Pancreas (tissue), 10 donors: ENCODE measurements at places on chromosomes 11 and 22.

DNA sequence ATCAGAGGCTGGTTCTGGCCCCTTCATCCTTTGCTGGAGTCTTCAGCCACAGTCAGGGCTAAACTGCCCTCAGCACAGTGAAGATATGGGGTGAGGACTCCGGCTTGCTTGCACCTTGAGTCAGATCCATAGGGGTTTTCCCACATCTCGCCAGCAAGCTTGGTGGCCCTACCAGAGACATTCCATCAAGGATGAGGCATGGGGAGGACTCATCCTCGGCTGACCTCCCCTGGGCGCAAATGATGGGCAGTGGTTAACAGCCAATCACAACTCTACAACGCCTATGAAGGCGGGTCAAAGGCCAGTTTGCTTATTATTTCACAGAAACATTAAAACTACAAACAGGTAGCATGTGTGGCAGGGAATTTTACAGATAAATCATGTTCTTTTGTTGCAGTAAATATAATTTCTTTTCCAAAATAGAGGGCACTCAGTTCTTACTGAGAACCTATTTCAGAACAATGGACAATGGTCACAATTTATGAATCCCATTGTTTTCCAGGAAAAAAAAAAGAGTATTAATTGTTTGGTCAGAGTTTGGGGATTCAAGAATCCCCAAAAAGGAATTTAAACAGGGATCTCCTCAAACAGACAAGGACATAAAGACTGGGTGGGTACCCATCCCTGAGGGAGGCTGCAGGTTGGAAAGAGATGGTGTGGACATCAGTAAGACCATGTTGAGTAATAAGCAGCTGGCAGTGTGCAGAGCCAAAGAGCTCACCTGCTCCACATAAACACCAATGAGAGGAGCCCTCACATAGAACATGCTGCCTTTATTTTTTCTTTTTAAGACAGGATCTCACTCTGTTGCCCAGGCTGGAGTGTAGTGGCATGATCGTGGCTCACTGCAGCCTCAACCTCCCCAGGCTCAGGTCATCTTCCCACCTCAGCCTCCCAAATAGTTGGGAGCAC lies 14.8 kb downstream of the PLAAT3 start:
- DNase-seq = no peak

DNA sequence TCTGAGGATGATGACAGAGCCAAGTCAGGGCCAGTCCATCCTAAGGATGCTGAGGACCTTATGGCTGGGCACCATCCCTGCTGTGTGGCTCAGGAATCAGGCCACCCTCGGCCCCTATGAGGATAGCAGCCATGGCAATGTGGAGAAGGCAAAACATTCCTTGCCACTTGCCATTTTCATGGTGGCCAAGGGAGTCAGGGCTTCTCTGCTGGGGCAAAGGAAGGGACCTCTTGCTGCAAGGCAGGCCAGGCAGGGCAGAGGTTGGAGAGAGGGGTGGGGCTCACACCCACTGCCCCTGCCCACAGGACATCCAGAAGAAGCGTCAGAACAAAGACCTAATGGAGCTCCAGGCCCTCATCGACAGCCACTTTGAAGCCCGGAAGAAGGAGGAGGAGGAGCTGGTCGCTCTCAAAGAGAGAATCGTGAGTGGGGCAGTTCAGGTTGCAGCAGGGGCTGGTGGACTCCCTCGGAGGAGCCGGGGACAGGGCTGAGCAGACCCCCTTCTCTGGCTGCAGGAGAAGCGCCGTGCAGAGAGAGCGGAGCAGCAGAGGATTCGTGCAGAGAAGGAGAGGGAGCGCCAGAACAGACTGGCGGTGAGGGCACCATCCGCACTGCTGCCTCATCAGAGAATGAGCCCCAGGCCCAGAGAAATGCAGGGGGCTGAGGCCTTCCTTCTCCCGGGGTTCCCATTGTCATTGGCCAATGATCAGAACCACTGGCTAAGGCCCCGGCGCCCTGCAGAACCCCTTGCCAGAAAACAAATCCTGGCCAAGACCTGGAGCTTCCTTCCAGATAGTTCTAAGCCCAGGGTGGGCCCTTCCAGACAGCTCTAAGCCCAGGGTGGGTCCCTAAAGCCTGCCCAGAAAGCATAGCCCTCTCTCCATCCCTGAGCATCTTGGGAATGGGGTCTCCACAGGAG lies 13.5 kb upstream of the MRPL23 start:
- peak; percentile 33 for DNase-seq

GRCh38 chr22:39314251-39314971 lies 5.0 kb downstream of the RPL3 start:
- no peak for DNase-seq

DNA sequence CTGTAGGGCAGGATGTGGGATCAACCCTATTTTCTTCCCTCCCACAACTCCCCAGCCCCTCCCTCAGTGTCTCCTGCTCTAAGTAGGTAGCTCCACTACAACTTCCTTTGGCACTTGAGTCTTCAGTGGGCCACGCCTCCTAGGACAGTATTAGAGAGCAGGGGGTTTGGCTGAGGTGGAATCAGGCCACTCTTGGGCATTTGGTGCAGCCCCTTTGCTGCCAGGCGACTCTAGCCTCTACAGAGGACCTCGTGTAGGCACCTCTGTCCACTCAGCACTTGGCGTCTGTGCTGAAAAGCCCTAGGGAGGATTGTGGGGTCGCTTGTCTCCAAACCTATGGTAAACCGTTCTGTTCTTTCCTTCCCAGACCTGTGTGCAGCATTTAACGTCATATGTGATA lies 2.7 kb downstream of the FADD start:
- DNase-seq = no peak

DNA sequence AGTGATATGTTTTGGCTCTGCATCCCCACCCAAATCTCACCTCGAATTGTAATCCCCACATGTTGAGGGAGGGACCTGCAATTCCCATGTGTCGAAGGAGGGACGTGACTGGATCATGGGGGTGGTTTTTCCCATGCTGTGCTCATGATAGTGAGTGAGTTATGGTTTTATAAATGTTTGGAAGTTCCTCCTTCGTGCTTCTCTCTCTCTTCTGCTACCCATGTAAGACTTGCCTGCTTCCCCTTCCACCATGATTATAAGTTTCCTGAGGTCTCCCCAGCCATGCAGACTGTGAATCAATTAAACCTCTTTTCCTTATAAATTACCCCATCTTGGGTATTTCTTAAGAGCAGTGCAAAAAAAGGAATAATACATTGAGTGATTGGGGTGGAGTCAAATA lies 7.3 kb upstream of the CEP295 start:
- DNase-seq = no peak

DNA sequence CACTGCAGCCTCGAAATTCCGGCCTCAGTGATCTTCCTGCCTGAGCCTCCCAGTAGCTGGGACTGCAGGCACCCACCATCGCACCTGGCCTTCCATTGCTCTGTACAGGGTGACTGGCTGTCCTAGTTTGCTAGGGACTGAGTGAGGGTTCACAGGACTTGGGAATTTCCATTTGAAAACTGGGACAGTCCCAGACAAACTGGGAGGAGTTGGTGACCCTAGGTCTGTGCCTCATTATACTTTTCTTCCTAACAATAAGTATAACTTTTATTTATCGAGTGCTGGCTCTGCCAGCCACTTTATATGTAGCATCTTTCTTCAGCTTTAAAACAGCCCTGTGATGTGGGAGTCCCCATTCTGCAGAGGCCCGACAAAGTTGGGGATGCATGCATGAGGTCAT lies 25.5 kb downstream of the TCP11L1 start:
- DNase-seq = no peak
